ENCODE measurements at places on chromosomes 1 and 21.

DNA sequence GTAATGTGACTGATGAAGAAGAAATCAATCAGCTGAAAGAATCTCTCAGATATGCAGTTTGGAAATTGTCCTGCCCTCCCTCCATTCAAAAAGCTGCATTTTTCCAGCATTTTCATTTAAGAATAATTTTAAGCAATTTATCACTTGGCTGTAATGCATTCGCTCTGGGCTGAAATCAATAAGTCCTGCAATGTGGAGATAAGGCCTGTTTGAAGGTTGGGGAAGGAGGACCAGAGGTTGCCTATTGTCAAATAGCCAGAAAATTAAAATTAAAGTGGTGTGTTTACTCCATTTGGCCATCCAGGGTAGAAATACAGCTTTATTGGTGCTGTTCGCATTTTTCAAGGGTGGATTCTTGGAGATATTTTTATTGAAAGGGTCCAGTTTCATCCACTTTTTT lies 187.6 kb upstream of the NFIA start:
- no peak for DNase-seq

- no peak for DNase-seq
These were observed 31.2 kb downstream of the KCNA10 start for GRCh38 chr1:110487726-110488125.

- peak; percentile 91 for DNase-seq
These were observed 178.2 kb upstream of the CAMK1G start for GRCh38 chr1:209405183-209405814.

DNA sequence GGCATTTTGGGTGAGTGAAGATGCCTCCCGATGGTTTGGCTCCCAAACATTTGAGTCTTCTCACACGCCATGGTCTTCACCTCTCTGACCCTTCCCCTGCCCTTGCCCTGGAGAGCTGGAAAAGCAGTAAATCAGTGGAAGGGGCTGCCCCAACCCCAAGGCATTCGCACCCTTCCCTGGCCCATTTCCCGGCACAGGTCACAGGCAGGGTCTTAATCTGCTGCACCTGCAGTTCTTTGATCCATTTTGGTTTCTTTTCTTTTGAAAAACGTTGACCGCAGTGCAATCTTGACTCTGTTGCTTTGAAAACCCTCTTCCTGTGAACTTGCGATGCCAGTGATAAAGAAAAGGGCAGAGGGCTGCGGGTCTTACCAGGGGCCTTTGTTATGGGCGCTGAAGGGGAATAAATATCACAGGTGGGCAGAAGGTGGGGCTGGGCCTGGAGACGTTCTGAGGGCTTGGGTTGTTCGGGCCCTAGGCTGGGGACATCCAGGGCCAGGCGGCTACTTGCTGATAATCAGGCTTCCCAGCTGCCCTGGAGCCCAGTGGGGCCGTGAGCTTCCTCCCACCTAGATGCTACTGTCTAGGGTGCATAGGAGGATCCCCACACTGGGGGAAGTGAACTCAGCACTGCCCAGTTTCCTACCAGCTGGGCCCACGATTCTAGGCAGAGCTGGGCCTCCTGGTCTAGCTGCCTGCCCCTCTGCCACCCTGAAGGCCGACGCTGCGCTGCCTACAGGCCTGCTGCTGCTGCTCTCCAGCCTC lies 38.6 kb upstream of the EPS8L3 start:
- DNase-seq: no peak

- DNase-seq: no peak
These were observed 22.0 kb downstream of the CCN1 start for GRCh38 chr1:85602571-85602970.

DNA sequence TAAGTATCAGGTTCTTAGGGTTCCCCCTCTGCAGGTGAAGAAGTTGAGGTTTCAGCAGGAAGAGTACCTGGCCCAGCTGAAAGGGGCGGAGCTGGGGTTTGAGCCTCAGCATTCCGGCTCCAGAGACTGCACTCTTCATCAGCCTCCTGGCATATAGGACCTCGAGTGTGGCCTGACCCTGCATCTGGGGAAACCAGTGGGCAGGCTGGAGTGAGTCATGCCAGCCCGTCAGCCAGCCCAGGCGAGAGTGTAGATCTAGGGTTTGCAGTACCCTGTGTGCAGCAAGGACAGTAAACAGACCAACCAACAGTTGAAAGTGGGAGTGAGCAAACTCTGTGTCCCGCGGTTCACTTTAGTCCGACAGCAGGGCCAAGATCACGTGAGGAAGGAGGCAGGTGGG lies 14.1 kb downstream of the MFSD2A start:
- DNase-seq: no peak

DNA sequence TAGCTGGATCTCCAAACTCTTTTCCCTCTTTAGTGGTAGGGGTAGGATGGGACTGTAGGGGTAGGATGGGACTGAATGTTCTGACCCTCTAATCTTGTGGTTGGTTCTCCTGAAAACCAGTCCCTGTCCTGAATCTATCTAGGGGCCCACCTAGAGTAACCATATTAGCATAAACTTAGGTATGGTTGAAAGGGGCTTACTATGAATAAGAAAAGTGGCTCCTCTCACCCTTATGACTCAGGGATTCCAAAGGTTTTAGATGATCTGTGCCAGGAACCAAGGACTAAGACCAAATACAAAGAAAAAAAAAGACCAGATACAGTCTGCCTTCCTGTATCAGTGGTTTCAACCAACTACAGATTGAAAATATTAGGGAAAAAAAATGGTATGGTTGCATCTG lies 28.9 kb downstream of the RNF2 start:
- DNase-seq: peak; percentile 62

DNA sequence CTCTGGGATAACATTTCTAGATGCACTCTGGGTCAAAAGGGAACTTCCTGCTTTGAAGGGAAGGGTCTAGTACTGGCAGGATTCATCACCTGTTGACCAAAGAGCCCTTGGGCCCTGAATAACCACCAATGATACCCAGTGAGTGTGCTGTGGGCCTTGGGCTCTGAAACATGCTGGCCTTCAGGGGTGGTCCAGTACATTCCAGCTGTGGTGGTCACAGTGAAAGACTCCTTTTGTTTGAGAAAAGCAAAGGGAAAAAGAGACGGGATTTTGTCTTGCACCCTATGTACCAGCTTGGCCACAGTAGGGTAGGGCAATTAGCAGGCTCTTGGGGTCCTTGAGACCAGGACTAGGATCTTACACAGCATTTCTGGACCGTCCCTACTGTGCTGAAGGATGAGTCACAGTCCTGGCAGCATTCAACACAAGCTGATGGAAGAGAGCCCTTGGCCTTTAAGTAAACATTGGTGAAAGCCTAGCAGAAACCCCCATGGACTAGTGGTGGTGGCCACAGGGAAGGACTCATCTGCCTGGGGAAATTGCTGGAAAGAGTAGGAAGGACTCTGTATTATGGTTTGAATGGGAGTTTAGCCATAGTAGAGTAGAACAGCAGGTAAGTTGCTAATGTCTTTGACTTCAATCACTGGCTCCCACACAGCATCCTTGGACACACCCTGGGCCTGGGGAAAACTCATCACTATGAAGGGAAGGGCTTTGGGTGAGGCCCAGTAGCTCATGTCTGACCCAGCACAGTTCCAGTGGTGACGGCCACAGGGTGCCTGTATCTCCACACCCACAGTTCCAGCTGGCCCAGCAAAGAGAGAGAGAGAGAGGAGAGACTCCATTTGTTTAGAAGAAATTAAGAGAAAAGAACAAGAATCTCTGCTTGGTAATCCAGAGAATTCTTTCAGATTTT lies 87.5 kb downstream of the COL24A1 start:
- DNase-seq: peak; percentile 70

GRCh38 chr21:45465611-45466329 lies 60.8 kb downstream of the COL18A1 start:
- no peak for DNase-seq

Measured in fibroblast of skin of right biceps (primary cell).